ENCODE measurements at places on chromosomes 2 and 18.

DNA sequence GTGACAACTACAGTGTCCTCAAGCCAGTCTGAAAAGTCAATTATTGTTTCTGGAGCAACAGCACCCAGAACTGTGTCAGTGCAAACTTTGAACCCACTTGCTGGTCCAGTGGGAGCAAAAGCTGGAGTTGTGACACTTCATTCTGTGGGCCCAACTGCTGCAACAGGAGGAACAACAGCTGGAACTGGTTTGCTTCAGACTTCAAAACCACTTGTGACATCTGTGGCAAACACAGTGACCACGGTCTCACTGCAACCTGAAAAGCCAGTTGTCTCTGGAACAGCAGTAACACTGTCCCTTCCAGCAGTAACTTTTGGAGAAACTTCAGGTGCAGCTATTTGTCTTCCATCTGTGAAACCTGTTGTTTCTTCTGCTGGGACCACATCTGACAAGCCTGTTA lies 59.8 kb downstream of the TAF4B start:
- DNase-seq: no peak

DNA sequence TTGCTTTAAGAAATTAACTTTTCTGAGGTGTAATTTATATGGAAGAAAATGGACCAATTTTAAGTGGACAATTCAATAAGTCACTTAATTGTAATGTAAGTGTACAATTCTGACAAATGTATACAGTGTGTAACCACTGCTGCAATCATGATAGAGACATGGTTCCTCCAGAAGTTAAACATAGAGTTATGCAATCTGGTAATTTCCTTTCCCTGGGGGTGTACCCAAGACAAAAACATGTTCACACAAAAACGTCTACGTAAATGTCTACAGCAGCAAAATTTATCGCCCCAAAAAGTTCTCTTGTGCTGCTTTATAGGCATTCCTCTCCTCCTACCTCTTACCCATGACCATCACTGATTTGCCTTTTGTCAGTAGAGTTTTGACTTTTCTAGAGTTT lies 141.5 kb downstream of the AQP4 start:
- no peak for DNase-seq

GRCh38 chr2:15582710-15583357 lies 8.8 kb upstream of the DDX1 start:
- DNase-seq: no peak

- DNase-seq: no peak
Observed at GRCh38 chr18:41553716-41554115, 401.3 kb upstream of the PIK3C3 start.

GRCh38 chr2:41997561-41997960 lies 50.3 kb upstream of the PKDCC start:
- DNase-seq: no peak

DNA sequence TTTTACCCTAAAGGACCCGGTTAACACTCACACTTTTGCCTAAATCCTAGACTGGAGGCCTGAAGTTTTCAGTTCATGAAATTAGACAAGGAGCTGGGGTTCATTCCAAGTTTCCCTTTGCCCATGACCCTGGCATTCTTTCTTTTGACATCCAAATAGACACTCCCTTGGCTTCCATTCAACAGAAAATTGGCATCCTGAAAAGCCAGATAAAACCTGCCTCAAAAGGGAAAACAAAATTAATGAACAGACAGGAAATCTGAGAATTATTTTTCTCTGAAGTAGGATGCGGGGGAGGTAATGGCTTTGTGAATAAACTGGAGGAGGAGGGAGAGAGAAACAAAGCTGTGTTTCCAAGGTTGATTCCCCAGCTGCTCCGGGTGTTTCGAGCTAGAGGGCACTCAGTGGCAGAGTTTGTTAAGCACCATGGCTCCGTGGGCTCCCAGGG lies 41.0 kb downstream of the SPP2 start:
- no peak for DNase-seq

Data from T-helper 2 cell (primary cell).